ENCODE measurements at places on chromosomes 3 and 15.

GRCh38 chr3:170078620-170079281 lies 41.0 kb downstream of the GPR160 start:
- no peak for DNase-seq

- DNase-seq, result no peak
Observed at GRCh38 chr3:133620066-133620784, 41.5 kb downstream of the TOPBP1 start.

- no peak for DNase-seq
Observed at GRCh38 chr15:62209821-62210220, 44.7 kb upstream of the C2CD4B start.

GRCh38 chr3:42369304-42369703 lies 41.1 kb downstream of the LYZL4 start:
- DNase-seq, result no peak

- DNase-seq, result peak; percentile 28
Observed at GRCh38 chr15:64703632-64703959, 71.8 kb downstream of the RBPMS2 start.

DNA sequence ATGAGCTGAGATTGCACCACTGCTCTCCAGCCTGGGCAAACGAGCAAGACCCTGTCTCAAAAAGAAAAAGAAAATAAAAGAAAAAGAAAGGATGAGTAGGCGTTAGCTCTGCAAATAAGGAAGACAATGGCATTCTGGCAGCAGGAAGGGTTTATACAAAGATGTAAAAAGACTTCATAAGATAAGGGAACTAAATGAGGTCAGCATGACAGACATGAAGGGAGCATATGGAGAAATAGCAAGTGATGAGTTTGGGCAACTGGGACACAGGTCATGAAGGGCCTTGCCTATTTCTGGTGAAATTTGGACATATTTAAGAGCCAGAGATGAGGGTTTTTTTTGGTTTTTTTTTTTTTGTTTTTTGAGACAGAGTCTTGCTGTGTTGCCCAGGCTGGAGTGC lies 24.5 kb downstream of the TMEM266 start:
- no peak for DNase-seq

- DNase-seq, result no peak
Observed at GRCh38 chr15:73530649-73531048, 87.7 kb downstream of the REC114 start.

DNA sequence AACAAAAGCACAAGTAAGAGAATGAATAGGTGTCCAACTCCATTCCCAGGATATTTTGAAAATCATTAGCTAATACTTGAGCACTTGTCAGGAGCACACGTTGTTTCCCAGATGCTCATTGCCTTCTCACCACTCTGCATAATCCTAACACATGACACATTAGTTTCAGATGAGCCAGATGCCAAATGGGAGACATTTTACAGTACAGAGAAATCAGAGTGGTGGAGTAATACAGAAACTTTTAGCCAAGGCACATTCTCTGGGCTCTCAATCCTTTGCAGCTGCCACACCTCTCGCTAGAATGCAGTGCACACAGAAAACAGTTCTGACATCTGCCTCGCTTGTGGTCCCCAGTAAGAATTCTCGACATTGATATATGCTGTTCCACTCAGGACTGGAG lies 76.6 kb downstream of the P3H2 start:
- no peak for DNase-seq

- DNase-seq, result no peak
Observed at GRCh38 chr15:69474291-69474690, 21.7 kb downstream of the RPLP1 start.

DNA sequence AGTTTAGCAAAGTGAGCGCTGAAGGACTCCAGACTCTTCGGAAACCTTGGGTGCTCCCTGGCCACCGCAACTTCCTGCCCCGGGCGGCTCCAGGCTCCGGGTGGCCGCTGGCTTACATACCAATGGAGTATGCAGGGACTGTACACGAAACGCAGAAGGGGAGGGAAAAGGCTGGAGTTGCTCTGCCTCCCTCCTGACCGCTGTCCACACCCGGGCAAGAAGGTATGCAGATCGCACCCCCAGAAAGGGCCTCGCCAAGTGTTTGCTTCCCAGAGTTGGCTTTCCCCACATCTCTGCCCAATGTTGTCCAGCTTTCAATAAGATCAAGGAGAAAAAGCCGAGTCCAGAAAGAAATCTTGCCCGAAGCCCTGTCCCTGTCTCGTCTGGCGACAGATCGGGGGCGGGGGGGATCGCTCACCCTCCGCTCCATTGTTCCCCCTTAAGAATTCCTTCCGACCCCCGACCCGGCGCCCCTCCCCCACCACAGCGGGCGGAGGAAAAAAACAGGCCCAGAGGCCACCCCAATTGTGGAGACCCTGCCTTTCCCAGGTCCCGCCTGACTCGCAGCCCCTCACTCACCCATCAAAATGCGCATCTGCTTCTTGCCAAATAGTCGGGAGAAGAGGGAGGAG lies 533 bp downstream of the ARF4 start:
- DNase-seq, result peak; percentile 78

- DNase-seq, result no peak
Observed at GRCh38 chr3:123310741-123311140, 109.0 kb downstream of the SEC22A start.

GRCh38 chr3:175911937-175912336 lies 1052.8 kb downstream of the NAALADL2 start:
- no peak for DNase-seq

GRCh38 chr3:27723001-27723445 lies 900 bp upstream of the EOMES start:
- no peak for DNase-seq

DNA sequence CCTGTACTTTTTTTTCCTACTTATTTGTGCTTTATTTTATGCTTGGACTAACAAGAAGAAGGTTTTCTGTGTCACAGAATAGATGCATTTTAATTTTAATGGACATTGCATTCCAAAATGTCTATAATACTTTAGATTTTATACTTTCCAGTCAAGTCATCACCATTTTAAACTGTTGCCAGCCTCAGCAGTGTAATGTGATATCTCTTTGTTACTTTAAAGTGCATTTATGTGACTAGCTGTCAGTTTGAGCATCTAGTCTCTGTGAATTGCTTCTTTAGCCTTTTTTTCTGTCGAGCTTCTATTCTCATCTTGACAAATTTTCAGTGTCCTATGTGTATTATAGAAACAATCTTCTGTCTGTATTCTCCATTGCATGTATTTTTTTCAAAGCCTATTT lies 511.4 kb upstream of the CBLB start:
- DNase-seq, result no peak

GRCh38 chr3:191239407-191240031 lies 40.5 kb downstream of the OSTN start:
- DNase-seq, result no peak

- no peak for DNase-seq
Observed at GRCh38 chr3:117473981-117474538, 764.5 kb downstream of the TUSC7 start.

- DNase-seq, result no peak
Observed at GRCh38 chr3:188179006-188179966, 25.3 kb downstream of the LPP start.

- DNase-seq, result no peak
Observed at GRCh38 chr3:141184430-141184829, 47.2 kb upstream of the PXYLP1 start.

DNA sequence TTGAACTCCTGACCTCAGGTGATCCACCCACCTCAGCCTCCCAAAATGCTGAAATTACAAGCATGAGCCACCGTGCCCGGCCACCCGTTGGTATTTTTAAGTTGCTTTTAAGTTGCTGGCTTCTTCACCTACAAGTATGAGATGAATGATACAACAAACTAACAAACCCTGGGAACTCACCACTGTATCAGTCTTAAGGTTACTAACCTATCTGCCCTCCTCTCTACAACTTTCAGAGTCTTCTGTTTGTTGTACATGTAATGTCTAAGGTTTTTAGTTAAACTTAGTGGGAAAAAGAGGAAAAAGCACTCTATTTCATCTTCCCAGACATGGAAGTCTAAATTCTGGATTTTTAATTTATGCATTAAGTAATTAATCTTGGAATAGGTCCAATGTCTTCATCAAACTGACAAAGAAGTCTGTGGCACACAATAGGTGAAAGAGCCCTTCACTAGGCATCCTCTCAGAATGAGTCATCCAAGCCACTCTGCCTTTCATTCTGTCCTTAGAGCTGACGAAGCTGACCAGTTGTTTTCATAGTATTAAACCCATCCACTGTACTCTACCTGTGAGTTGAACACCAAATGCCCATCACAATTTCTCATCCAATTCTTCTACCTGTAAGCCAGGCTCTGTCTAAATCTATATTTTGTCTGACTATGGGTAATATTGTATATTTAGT lies 936.1 kb downstream of the TUSC7 start:
- DNase-seq, result no peak

DNA sequence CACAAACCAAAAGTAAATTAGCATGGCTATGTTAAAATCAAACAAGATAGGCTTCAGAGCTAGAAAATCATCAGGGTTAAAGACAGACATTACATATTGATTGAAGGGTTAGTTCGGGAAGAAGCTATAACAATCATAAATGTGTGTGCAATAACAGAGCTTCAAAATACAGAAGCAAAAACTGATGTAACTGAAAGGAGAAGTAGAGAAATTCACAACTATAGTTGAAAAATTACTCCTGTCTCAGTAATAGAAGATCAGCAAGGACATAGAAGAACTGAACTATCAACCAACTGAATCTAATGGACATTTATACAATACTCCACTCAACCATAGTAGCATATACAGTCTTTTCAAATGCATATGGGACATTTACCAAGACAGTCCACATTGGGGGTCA lies 59.4 kb downstream of the MCTP2 start:
- no peak for DNase-seq

- no peak for DNase-seq
Observed at GRCh38 chr3:14520967-14521366, 19.2 kb downstream of the GRIP2 start.

DNA sequence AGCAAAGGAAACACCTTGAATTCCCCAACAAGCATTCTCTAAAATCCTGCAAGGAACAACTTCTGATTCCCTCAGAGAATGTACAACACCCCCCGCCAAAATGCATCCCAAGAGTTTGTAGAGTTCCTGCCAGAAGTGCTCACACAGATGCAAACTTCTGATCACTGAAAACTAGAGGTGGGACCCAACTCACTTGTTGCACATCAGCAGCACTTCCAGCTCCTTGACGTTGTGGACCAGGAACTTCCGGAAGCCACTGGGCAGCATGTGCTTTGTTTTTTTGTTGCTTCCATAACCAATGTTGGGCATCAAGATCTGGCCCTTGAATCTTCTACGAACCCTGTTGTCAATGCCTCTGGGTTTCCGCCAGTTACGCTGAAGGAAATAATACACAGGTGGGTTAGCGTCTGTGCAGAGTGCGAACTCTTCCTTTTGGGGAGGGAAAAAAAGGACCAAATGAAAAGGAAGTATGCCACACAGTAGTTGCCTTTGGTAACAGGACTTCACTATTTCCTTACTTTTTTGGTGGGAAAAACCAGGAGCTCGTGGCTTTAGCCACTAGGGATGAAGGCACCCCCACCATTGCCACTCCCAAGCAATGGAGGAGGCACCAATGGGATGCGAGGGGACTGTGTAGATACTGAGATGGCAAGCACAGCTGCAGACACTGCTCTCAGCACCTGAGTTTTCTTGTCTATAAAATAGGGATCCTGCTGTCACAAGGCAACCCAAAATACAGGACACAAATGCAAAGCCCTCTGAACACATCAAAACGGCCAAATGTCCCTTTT lies 2.0 kb downstream of the RPL32 start:
- no peak for DNase-seq

- DNase-seq, result no peak
Observed at GRCh38 chr15:51623386-51623938, 891 bp upstream of the DMXL2 start.

DNA sequence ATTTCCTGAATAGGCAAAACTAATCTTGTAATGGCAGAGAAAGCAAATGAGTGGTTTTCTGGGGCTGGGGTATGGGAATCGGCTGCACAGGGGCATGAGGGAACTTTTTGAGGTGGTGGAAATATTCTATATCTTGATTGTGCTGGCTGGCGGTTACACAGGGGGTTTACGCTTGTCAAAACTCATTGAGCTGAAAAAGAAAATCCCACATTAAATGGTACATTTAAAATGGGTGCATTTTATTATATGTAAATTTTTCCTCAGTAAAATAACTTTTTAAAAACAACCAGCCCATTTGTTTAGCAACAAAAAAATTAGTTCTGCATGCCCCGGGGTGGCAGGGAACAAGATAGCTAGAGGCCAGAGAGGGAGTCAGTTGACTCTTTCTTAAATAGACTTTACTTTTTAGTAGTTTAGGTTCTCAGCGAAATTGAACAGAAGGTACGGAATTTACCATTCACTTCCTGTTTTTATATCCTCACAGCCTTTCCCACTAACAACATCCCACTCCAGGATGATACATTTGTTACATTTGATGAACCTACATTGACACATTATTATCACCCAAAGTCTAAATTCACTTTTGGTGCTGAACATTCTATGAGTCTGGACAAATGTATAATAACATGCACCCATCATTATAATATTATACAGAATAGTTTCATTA lies 41.2 kb upstream of the BCL2A1 start:
- DNase-seq, result no peak

- DNase-seq, result no peak
Observed at GRCh38 chr15:69830430-69830829, 267.3 kb downstream of the TLE3 start.

DNA sequence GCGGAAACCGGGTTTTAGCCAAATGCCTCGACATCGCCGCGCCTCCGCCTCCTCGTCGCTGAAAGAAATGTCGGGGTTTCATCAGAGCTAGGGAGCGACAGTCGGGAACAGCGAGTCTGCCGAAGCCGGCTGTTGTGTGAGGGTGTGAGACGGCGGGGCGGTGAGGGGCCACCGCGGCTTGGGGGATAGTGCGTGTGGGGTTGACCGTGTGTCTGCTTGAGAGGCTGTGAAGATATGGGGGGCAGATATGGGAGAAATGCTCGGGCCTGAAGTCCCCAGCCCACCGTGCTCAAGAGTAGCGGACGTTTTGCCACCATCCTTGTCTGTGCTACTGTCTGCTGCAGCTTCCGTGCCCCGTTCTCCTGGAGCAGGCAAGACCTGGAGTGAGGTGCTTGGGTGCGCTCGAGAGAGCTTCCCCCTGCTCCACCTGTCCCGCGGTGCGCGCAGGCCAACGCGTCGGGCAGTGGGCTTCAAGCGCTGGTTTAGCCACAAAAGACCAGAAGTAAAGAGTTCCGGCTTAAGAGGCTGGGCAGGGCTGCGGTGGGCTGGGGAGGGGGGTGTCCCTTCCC lies 716 bp upstream of the ISLR2 start:
- no peak for DNase-seq
